Effector CD4-positive, alpha-beta T cell (primary cell): ENCODE measurements at places on chromosomes 12 and 14.

DNA sequence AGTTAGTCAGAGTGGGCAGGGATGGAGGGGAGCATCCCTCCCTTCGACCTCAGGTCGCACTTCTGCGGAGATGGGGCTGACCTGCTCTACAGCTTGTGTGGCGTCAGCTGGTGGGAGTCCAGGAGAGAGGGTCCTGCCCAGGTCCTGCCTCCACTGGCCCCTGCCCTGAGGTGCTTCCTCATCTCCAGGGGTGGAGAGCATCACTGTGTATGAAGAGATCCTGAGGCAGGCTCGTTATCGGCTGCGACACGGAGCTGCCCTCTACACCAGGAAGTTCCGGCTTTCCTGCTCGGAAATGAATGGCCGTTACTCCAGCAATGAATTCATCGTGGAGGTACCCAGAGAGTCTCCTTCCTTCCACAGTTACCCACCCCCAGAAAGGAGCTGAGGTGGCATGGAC, 20.2 kb downstream of the CLSTN3 start:
- DNase-seq: no peak

DNA sequence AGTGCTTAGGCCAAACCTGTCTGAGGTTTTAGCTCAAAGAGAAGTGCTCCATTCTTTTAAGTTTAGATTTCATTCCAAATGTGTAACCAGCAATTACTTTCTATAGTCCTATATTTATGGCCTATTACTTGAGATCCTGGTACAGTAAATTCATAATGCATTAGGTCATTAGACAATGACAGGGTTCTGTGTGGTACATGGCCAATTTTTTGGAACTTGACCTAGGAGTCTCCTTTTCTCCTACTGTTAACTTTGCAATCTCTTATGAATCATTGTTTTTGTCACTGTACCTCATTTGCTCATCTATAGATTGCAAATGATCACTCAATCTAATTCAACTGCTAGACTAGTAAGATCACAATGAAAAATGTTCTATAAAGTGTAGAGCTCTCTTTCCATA, 136.7 kb downstream of the PDE3A start:
- no peak for DNase-seq

DNA sequence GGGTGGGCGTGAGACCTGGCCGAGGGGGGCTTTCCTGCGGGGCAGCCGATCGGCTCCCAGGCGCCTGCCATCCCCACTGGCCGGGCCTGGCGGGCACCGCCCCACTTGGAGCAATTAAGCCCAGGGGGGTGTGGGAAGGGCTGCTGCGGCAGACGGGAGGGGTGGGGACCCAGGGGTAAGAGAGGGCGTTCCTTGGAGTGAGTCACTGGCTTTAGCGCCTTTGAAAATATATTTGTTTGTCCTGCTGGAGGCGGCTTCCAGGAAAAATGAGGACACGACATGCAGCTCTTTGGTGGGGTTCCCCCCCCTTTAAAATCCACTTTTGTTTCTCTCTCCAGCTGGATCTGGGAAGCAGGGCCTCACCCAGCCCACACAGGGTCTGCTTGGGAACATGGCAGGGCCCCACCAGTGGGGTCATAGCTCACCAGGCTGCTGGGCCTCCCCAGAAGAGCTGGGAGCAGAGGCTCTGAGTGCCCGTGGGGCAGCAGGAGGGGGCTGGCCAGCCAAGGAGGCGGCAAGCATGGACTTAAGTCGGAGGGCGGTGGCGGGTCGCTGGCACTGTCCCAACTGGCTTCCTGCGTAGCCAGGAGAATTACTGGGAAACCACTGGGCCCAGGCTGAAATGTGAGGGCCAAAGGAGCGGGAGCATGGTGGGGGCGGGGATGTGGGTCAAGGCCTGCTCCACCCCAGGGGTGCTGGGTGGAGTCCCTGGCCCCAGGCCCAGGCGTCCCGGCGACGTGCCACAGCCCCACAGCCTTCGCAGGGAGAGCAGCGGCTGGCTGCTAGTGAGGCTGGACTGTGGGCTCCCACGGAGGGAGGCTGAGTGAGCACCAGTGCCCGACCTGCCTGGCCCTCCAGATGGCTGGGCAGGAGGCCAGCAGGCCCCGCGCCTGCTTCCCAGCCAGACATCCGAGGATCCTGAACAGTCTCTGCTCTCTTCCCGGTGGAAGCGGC, 128.0 kb downstream of the RFLNA start:
- DNase-seq: no peak

DNA sequence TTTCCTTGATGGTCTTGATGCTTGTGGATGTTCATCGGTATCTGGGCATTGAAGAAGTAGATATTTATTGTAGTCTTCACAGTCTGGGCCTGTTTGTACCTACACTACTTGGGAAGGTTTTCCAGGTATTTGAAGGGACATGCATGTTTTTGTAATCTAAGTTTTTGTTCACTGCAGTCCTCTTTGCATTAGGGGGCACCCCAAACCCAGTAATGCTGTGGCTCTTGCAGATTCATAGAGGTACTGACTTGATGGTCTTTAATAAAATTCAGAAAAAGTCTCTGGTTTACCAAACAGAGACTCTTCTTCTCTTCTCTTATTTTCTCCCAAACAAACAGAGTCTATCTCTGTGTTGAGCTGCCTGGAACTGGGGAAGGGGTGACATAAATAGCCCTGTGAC, 150.9 kb upstream of the SLC16A7 start:
- DNase-seq: no peak

GRCh38 chr14:53060046-53060445, 93.1 kb downstream of the DDHD1 start:
- no peak for DNase-seq

- DNase-seq: no peak
Observed at GRCh38 chr12:64085154-64085553, 136.9 kb downstream of the KICS2 start.

DNA sequence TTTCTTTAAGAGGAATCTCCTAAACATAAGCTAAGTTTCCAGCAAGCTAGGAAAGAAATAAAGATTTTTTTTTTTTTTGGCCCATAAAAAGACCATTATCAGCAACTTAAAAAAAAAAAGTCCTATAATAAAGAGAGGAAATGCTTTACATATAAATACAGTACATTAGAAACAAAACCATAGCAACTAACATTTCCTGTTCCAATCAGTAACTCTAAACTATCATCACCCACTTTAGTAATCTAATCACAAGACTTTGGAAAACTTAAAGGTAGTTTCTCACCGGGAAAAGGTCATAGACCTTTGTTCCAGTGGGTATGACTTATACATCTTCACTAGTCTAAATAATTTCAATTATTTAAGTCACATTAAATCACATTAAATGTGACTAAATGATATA, 11.1 kb downstream of the SPTSSA start:
- no peak for DNase-seq

DNA sequence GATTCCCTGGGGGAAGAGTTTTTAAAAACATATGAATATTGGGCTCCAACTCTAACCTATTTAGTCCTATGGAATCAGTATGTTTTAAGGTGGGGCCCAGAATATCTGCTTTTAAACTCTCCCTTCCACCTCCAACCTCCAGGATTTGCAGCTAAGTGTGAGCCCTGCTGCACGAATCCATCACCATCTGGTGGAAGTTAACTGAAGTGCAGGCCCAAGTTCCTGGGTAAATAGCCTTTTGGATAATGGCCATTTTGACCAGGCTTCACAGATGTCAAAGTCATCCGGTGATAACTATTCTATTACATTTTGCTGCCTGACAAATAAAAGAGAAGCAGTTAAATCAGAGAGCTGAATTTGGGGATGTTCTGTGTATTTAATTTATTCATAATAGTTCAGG, 58.1 kb upstream of the RMST start:
- no peak for DNase-seq

GRCh38 chr12:54704202-54704601, 56.0 kb upstream of the DCD start:
- no peak for DNase-seq

GRCh38 chr14:104143521-104144452, 5.4 kb downstream of the KIF26A start:
- DNase-seq: no peak

DNA sequence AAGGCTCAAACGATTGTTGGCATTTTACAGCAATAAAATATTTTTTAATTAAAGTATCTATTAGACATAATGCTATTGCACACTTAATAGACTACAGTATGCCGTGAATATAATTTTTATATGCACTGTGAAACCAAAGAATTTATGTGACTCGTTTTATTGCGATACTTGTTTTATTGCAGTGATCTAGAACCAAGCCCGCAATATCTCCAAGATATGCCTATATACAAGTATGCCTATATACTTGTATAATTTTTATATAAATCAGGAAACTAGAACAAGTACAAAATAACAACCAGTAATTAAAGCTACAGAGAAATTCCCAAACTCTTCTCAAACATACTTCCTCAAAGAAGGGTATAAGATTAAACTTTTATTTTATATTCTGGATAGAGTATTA, 31.3 kb downstream of the EEA1 start:
- DNase-seq: no peak

DNA sequence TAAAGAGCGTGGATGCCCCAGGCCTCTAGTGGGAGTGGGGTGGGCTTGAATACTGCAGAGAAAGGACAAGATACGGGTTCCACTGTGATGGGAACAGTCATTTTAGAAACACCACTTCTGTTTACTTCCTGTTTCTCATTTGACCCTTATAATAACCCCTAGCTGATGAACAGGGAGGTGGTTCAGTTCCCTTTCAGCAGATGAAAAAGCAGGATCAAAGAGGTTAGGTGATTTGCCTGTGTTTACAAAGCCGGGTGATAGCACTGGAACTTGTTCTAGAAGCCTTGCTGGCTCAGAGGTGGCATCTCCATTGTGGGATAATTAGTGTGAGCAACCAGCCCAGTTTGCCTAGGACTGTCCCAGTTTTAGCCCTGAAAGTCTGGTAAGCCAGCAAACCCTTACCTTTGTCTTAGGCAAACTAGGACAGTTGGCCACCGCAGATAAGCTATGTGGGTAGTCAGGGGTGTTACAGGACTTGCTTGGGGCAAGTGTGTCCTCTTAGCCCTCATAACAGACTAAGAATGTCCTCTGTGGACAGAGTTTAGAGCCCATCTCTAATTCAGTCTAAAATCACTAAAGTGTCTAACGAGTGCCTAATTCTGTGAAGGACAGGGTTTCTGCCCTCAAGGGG, 7.5 kb upstream of the LRP1-AS start:
- DNase-seq: no peak

- DNase-seq: no peak
Observed at GRCh38 chr12:72189266-72189665, 82.9 kb upstream of the TRHDE start.

DNA sequence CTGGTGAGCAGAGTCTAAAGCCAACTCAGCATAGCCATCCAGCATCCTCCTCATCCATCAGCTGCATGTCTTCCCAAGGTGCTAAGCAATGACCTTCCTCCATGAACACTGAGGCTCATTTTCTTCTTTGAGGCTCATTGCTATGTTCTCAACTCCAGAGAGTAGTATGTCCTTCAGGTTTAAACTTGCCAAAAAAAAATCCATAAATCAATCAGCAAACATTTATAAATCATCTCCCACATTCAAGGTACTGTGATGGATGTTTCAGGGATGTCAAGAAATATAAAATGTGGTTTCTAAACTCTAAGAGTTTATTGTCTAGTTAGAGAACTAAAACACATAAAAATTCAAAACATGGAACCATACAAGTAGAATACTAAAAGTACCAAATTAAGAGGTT, 29.8 kb upstream of the MDM1 start:
- DNase-seq: no peak

DNA sequence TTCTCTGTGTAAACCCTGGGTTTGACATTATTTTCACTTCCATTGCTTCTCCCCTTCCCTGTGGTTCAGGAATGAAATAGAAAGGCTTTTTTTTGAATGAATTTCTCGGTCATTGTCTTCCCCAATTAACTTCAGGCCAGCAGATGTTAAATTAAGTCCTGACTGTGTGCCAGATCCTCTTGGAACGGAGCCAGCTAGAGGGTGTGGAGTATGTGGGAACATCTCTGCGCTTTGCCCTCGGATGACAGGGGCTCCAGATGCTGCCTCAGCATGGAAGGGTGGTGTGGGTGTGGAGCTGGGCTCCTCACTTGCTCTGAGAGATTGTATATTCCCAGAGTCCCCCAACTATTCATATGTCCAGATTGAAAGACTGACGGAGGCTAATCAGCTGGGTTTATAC, 13.1 kb downstream of the KRT85 start:
- no peak for DNase-seq

DNA sequence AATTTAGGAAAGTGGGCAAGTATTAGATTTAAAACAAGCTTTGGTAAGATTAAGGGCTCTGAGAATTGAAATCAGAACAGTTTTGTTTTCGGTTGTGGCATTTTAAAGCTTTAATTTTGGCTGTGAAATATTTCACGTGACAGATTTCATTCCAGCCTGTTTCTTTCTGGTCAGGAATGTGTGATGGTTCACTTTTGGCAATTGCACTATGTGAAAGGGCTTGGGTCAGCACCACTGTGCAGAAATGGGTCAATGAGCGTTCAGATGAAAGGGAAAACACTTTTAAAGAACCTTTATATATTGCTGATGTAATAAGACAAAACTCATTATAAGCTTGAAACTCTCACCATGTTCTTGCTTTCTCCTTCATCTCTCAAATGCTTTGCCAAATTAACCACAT, 17.1 kb downstream of the NUBPL start:
- DNase-seq: no peak

DNA sequence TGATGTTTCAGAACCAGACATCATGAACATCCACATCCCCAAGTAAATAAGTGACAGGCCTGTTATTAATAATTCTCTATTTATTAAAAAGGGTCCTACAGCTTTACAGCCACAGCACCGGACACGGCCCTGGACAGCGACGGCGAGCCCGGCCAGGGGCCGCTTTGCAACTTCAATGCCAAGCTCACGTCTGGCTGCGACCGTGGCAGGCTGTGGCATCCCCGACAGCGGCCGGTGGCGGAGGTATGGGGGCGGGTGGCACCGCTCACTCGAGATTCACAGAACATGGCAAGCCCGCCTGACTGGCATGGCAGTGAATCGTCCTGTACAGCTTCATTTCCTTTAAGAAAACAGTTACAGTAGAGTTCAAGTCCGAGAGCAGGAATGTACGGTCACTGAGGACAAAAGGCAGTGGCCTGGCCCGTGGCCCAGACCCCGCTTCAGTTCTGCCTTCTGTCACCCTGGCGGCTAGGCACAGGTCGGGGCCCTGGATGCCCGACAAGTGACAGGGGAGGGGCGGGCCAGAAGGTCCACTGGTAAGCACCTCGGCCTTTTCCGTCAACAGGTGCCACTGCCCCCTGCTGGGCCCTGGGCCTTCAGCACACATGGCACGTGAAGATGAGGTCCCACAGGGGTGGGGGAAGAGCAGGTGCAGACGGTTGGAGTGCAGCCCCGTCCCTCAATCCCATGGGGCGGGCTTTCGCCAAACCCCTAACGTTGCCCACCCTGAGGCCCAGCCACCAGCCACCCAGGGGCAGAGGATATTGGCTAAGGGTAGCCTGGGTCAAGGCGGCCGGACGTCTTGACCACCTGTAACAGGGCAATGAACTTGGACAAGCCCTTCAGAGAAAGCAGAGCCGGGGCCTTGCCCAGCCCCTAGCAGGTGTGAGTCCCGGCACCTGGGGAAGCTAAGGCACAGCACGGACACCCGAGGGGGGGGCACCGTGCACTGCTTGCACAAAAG, 30.3 kb downstream of the HIP1R start:
- DNase-seq: no peak

- DNase-seq: no peak
Observed at GRCh38 chr12:132133952-132134652, 10.0 kb downstream of the DDX51 start.

- DNase-seq: no peak
Observed at GRCh38 chr12:7869137-7869536, 3.6 kb downstream of the SLC2A14 start.
